ENCODE measurements at places on chromosomes 1 and 21.

- DNase-seq, result no peak
Observed at GRCh38 chr1:157088607-157089006, 11.0 kb downstream of the ETV3L start.

- DNase-seq, result no peak
Observed at GRCh38 chr1:46153732-46154131, 21.2 kb upstream of the TSPAN1 start.

- DNase-seq, result peak; percentile 65
Observed at GRCh38 chr1:5992814-5993555, 760 bp upstream of the NPHP4 start.

GRCh38 chr1:6587261-6588005 lies 7.6 kb downstream of the ZBTB48 start:
- peak; percentile 81 for DNase-seq

- no peak for DNase-seq
Observed at GRCh38 chr1:220516722-220517042, 11.3 kb upstream of the MARK1 start.

GRCh38 chr1:155698382-155699038 lies 9.6 kb downstream of the DAP3 start:
- DNase-seq, result no peak

DNA sequence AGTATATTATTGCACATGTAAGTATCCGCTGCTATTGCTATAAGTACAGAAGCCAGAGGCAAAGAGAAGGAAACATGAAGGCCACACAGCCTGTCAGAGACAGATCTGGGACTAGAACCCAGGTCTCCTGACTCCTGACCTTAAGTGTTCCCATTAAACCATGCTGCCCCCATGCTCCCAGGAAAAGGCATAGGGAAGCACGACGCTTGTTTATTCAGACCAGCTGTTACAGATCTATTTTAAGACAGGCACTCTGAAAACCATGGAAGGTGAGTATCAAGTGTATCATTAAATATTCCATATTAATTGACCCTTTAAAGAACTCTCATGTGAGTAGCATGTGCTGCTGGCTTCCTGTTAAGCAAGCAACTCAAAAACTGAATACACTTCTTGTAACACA lies 11.4 kb downstream of the VAV3 start:
- no peak for DNase-seq

DNA sequence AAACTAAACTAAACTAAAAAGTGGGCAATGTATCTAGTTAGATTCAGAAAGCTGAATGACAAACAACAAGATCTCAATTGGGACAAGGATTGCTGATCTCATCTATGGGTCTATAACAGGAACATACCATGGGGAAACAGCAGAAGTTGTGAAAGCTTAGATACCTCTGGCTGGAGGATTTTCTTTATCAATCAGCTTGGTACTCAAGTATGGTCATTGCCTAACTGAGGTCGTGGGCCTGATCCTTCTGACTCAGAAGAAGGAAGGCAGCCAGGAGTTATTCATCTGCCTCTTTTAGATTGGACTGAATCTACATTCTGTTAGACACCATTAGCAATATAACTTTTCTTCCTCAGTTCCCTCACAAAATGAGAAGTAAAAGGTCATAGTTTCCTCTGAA lies 39.7 kb downstream of the DNTTIP2 start:
- no peak for DNase-seq

- no peak for DNase-seq
Observed at GRCh38 chr1:231571904-231572303, 43.4 kb downstream of the TSNAX start.

GRCh38 chr1:241586905-241587512 lies 53.2 kb downstream of the CHML start:
- DNase-seq, result no peak

GRCh38 chr21:26469789-26470188 lies 103.3 kb downstream of the CYYR1 start:
- DNase-seq, result no peak

DNA sequence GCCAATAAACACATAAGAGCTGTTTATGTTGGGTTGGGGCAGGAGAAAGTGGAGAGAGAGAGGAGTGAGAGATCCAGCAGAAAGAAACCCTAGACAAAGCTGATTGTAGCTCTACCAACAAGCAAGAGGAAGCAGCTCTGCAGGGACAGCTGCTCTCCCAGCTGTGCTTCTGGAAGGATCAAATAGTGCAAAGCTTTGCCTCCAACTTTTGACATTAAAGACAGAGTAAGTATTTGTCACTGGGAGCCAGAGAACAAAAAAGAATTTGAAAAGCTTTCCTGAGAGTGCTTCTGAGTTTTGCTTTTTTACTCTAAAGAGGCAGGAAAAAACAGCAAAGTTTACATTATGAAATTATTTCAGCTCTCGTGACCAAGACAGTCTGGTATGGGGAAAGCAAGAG lies 28.5 kb upstream of the C1orf198 start:
- no peak for DNase-seq

DNA sequence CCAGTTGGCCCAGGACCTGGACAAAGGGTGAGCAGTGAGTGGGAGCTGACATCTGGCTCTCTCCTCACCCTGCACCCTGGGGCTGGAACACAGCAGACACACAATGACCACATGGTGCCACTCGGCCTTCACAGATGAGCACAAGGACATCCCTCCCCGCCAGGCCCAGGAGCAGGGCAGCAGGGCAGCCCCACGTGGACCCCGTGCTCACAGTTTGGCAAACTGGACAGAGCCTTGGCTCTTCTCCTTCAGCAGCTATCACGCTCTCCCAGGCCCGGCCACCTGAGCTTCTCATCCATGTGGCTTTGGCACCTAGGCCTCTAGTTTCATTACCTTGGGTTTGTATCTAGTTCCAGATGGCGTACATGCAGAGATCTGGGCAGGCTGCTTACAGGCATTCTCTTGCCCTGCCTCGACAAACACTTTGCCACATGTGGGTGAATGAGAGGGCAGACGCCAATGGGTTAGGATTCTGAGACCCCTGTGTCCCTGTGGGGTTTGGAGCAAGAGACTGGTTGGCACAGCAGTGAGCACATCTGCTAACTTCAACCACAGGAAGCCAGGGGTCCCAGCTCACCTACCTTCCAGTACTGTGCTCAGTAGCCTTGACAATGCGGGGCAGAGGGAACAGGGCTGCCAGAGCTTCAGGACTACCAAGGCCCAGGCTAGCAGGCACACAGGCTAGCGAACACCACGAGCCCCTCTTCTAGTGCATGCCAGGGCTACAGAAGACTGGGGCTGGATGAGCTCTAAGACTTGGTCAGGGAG lies 3.4 kb upstream of the PTPRF start:
- no peak for DNase-seq

GRCh38 chr1:19971664-19972063 lies 7.8 kb downstream of the PLA2G2A start:
- no peak for DNase-seq

- DNase-seq, result no peak
Observed at GRCh38 chr1:88509379-88509778, 174.7 kb upstream of the PKN2 start.

GRCh38 chr1:202968895-202969295 lies 1.8 kb upstream of the CYB5R1 start:
- DNase-seq, result peak; percentile 78

DNA sequence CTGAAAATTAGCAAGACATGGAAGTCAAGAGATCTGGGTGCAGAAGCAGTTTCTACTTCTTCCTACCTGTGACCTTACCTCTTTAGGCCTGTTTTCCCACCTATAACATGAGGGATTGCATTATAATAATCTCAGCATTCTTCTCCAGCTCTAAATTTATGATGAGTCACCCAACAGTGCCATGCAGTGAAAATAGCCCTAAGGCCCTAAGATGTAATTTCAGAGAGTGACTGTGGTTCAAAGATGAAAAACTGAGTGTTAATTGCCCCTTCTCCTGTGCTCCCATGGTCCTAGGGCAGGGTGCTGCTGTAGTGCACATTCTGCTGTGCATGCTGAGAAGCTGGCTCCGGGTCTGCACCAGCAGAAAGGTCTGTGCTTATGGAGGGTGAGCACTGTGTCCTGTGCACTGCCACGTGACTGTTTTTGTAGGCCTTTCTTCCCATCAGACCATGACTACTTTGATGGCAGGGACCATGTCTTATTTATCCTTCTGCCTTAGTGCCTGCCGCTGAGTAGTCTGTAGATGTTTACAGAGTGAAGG lies 29.7 kb downstream of the JUN start:
- peak; percentile 25 for DNase-seq

GRCh38 chr1:98210064-98210463 lies 289.2 kb upstream of the DPYD start:
- no peak for DNase-seq

GRCh38 chr1:145863282-145864018 lies 4.6 kb upstream of the PIAS3 start:
- no peak for DNase-seq

- DNase-seq, result no peak
Observed at GRCh38 chr1:110166861-110167260, 16.6 kb downstream of the SLC6A17 start.

DNA sequence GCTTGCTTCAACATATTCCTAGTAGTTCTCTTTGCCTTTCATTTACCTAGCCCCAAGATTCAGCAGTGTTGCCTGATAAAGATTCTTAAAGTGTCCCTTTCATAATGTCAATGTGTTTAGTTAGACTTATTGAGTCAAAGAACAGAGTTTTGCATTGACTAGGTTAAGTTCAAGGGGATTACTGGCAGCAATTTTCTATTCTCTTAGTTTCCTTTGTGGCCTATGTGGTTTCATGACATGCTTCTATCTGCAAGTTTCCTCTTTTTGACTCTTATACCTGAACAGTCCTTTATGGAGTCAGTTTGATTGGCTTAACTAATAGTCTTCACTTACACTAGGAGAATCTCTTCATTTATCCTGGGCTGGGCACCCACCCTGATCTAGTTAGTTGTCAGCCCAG lies 151.3 kb downstream of the ADGRL4 start:
- DNase-seq, result no peak

DNA sequence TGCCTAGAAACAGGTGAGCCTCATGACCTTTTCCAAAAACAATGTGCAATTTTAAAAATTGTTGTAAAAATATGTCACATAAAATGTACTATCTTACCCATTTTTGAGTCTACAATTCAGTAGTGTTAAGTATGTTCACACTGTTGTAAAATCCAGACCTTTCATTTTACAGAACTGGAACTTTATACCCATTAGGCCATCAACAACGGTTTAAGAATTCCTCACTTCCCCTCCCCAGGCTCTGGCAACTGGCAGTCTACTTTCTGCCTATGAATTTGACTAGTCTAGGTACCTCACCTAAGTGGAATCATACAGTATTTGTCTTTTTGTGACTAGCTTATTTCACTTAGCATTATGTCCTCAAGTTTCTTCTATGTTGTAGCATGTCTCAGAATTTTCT lies 8.6 kb downstream of the CTSE start:
- no peak for DNase-seq

GRCh38 chr1:112540226-112540794 lies 31.5 kb downstream of the WNT2B start:
- no peak for DNase-seq

- DNase-seq, result no peak
Observed at GRCh38 chr1:18142471-18142870, 34.9 kb downstream of the IGSF21 start.

GRCh38 chr1:16181887-16182719 lies 26.2 kb upstream of the EPHA2 start:
- DNase-seq, result peak; percentile 81

- no peak for DNase-seq
Observed at GRCh38 chr1:162028726-162029125, 5.1 kb upstream of the OLFML2B start.

- no peak for DNase-seq
Observed at GRCh38 chr1:233368106-233368788, 40.7 kb downstream of the MAP3K21 start.

DNA sequence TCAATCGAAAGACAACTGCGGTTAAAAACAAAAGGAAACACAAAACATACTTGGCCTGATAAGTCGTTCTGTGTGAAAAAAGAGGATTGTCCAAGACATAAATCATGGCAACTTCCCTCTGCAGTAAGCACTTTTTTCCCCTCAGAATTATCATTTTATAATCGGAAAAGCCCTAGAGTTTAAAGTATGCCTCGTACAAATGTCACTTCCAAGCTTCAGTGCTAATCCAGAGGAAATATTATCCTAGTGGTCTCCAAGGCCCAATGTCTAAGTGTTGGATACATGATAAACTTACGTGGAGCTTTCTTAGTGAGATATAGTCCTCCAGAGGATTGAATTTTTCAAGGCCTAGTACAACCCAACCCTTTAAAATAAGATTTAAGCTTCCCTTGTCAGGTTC lies 11.2 kb upstream of the NTMT2 start:
- no peak for DNase-seq

DNA sequence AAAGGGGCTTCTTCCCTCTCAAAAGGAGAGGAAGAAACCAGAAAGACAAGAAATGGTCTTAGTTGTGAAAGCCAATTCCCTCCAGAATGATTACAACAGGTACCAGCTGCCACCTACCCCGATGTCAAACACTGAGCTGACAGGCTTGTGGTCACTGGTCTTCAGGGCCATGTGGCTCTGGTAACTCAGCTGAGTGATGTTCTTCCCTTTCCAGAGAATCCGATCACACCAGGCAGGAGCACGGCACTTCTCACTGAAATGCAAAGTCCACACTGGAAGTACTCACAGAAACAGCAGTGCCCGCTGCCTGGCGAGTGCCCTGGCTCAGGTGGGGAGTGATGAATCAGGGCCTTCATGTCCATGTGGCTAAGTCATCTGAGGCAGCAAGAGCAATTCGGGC lies 18.7 kb upstream of the MTF1 start:
- DNase-seq, result no peak

DNA sequence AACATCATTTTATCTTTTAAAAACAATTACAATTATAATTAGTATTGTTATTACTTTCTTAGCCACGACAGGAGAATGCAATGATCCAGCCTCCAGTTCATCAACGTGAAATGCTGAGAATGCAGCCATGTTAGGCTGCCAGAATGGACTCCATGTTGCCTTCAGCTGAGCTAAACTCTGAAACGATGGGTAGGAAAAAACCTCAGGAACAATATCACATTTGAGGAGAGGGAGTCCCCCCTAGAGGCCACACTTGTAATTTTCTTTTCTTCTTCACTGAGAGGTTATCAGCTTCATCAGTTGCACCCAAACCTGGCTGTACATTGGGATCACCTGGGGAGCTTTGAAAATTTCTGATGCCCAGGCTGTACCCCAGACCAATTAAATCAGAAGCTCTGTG lies 34.6 kb upstream of the DNAH14 start:
- DNase-seq, result peak; percentile 32

DNA sequence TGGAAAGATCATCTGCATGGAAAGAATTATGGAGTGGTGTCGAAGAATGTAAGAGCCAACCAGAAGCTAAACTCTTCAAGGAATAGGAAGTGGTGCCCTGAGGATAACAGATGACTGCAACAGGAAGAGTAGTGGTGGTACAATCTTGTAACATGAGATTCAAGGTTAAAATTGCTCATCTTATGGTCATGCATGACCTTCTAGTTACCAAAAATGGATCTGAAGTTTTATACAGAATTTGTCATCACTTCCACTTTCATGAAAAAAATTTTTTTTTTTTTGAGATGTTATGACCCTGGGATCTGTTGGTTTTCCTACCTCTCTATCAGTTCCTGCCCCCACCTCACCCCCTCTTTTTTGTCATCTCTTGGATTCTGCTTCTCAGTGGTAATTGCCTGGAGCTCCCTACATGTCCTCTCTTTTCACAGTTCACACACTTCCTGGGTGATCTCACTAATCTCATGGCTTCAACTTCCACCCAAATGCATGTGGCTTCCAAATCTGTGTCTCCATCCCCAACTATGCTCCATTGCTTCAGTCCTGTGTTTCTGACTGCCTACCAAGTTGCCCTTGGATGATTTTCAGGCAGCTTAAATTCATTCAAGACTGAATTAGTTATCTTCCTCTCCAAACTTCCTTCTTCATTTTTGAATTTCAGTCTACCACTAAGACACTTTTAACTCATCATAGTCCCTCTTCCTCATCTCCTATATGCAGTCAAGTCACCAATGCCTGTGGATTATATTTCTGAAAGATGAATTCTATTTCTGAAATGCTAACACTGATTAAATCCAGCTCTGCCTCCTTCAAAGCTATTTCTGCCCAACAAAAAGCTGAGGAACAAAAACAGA lies 48.4 kb downstream of the SLAMF6 start:
- DNase-seq, result no peak
